CD4-positive, alpha-beta T cell (primary cell): ENCODE measurements at places on chromosomes 3 and 15. TPM values are rescaled to one million over a fixed set of nuclear protein-coding genes. Genes with fewer than 3 reads are reported as not detected.

The MYO5C gene
- 0.53 TPM for total RNA-seq

The PAQR5 gene
- total RNA-seq, result not detected

The ROBO1 gene
- 0.69 TPM for total RNA-seq

The IQCF5 gene
- total RNA-seq, result not detected

The GLDN gene
- total RNA-seq, result not detected

The CCDC39 gene
- total RNA-seq, result not detected
